ENCODE measurements at places on chromosomes 6 and 20.

GRCh38 chr20:56755201-56755600, 126.1 kb downstream of the TFAP2C start:
- DNase-seq: no peak

GRCh38 chr6:133171989-133172604, 69.1 kb upstream of the EYA4 start:
- no peak for DNase-seq

DNA sequence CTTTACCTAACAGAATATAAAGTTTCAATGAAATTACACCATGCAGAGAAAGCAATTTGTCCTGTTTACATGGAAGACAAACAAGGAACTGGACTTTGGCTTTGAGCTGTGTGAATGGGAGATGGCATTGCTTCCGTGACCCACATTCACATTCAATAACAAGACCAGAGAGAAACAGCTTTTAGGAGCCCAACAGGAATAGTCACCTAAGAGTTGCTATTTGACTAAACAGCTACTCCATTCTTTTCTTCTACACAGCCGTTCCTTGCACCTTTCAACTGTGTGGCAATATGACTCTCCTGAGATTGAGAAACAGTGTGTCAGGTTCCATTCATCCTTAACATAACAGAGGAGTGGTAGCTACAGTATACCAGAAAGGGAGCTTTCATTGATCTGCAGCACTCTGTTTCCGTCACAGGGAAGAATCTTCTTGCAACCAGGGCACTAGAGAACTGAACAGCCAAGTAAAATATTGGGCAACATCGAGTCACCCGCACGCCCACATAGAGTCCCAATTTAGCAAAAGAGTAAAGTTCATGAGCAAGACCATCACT, 355.1 kb downstream of the HAO1 start:
- no peak for DNase-seq

GRCh38 chr6:164581563-164581962, 727.8 kb downstream of the C6orf118 start:
- DNase-seq: no peak

GRCh38 chr6:116229287-116229913, 24.5 kb downstream of the TSPYL4 start:
- DNase-seq: peak; percentile 47

DNA sequence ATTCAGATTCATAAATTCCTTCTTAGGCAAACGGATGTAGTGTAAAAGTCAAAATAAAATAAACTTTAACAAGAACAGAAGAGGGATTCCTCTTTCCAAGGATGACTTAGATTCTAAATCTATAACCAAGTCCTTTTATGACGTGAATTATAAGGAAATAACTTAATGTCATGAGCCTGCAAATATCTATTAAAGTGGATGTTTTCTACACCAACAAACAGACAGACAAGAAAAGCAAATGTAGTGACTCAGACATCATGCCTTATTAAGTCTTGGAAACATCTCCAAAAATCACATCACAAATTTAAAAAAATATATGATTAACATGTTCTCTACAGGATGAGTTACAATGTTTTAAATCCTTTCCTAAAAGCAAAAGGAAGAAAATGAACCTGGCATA, 397.1 kb downstream of the ESR1 start:
- DNase-seq: no peak

GRCh38 chr6:528989-529388, 127.9 kb downstream of the HUS1B start:
- no peak for DNase-seq

DNA sequence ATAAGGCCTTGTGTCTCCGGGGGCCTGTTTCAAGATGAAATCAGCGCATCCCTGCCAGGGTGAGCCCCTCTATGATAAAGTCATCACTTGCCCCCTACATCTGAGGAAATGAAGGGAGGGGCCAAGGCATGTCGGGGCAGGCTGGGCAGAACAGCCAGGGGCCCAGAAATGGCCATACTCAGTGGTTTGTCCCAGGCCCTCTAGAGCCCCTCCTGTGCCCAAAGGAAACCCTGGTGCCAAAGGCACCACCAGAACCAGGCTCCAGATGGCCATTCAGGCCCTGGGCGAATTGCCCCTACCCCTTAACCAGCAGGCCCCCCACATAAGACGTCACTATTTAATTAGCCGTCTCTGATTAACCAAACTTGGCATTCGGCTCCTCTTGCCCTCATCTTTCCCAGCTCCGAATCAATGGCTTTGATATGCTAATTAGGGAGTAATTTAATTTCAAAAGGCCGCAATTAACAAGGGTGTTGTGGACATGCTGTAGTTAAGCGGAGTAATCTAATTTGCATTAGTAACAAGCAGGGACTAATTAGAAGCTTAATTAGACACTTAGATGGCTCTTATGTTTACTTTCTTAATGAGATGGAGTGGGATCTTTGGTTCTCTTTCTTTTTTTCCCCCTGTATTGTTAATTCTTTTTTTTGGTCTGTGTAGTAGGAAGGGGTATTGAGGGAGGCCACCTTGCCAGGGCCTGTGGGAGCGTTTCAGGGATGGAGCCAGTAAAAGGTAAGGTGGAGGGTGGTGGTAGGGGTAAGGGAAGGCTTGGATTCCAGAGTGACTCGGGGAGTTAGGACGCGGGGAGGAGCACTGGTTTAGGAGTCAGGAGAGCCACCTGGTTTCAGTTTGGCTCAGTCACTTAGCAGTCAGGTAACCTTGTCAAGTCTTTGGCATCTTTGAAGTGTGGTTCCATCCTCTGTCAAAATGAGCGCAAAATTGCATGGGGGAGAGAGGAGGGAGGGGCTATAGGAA, 9.4 kb downstream of the FOXP4 start:
- no peak for DNase-seq

DNA sequence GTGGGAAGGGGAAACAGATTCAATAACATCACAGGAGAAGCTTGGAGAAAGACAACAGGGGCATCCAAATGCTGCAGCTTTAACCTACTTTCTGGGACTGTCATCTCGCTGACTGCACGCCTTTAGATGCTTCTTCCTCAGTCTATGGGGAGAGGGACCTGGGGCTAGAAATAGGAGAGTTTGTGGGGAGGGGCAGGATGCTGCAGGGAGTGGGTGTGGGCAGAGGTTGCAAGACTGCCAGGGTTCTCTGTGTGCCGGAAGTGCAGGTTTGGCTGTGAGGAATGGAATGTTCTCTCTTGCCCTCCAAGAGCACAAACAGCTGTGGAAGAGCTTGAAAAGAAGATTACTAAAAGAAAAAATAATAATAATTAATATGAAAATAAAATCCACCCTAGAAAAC, 93.2 kb downstream of the FOXO3 start:
- no peak for DNase-seq

DNA sequence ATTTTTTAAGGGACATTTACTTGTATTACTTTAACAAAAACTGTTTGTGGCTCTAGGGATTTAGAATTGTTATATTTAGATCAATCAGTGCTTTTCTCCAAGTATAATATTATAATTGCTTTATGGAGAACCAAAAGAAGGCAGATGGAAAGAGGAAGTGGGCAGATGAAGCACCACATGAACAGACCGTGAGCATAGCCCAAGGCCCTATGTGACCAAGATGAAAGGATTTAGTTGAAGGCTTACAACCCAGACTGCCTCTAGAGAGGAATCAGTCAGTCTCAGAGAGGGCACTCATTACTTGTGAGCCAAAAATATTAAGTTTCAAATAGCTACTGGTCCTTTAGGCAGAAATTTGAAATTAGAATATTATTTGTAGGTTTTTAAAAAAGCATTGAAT, 102.3 kb upstream of the IMPG1 start:
- no peak for DNase-seq

GRCh38 chr6:146679386-146679785, 80.6 kb downstream of the ADGB start:
- DNase-seq: no peak

GRCh38 chr6:95216555-95216954, 360.8 kb upstream of the MANEA start:
- no peak for DNase-seq

DNA sequence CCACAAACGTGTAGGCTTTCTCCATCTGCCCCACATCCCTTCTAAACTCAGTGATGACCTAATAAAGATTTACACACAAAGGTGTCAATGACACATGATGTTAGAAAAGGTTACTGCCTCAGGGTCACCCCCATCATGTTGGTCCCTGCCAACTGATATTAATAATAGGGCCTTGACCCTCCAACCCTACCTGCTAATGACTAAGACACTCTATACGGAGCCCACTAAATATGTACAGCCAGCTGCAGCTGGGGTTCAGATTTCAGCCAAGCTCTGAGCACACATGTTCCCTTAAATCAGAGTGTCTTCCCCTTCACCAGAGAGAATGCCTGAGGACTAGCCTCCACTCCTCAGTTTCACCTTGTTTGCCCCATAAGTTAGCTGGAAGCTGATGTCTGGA, 67.4 kb upstream of the SNRPB2 start:
- DNase-seq: no peak

Measured in H54 (cell line).